Stimulated activated CD8-positive, alpha-beta memory T cell treated with anti-CD3 and anti-CD28 coated beads, Interleukin-7, amount 100 ng/mL, for 4 hours (primary cell): ENCODE measurements at places on chromosomes 11 and 22.

- DNase-seq, result no peak
These were observed 56.0 kb downstream of the ZNRF3 start for GRCh38 chr22:28939394-28939793.

- no peak for DNase-seq
These were observed 190.9 kb downstream of the KIRREL3 start for GRCh38 chr11:126809514-126810289.

DNA sequence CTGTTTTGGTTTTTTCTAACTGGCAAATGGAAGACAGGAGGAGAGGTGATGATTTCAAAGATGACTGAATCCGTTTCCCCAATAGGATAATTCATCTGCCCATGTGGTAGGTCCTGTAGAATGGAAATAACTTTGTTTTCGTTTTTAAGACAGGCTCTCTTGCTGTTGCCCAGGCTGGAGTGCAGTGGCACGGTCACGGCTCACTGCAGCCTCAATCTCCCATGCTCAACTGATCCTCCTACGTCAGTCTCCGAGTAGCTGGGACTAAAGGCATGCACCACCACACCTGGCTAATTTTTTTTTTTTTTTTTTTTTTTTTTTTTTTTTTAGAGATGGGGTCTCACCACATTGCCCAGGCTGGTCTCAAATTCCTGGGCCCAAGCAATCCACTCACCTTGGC is 77.4 kb upstream of the BIRC3 start:
- DNase-seq, result no peak

DNA sequence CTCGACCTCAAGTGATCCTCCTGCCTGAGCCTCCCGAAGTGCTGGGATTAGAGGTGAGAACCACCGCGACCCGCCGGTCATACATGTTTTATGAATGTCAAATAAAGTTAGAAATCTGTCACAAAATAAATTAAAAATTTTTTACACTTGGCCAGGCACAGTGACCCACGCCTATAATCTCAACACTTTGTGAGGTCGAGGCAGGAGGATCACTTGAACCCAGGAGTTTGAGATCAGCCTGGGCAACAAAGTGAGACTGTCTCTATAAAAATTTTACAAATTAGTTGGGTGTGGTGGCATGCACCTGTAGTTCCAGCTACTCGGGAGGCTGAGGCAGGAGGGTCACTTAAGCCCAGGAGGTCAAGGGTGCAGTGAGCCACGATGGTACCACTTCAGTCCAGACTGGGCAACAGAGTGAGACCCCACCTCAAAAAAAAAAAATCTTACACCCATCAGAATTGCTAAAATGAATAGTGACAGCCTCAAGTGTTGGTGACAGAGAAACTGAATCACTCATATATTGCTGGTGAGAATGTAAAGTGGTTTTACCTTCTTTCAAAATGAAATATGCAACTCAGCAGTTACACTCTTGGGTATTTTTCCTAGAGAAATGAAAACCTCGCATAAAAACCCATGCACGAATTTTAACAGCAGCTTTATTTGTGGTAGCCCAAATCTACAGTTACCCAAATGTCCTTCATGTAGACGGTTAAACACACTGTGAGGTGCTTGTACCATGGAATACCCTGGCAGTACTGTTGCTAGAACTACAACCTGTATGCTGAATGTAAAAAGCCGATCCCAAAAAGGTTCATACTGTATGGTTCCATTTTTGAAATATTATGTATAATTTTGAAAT is 55.4 kb downstream of the MED15 start:
- DNase-seq, result no peak

DNA sequence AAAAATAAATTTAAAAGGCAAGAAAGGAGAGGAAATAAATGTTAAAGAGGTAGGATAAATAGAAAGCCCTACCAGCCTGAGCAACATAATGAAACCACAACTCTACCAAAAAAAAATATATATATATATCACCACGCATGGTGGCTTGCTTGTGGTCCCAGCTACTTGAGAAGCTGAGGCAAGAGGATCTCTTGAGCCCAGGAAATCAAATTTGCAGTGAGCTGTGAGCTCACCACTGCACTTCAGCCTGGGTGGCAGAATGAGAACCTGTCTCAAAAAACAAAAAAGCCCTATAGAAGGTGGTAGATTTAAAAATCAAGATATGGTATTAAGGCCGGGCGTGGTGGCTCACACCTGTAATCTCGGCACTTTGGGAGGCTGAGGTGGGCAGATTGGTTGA is 10.5 kb downstream of the NUCB2 start:
- no peak for DNase-seq

DNA sequence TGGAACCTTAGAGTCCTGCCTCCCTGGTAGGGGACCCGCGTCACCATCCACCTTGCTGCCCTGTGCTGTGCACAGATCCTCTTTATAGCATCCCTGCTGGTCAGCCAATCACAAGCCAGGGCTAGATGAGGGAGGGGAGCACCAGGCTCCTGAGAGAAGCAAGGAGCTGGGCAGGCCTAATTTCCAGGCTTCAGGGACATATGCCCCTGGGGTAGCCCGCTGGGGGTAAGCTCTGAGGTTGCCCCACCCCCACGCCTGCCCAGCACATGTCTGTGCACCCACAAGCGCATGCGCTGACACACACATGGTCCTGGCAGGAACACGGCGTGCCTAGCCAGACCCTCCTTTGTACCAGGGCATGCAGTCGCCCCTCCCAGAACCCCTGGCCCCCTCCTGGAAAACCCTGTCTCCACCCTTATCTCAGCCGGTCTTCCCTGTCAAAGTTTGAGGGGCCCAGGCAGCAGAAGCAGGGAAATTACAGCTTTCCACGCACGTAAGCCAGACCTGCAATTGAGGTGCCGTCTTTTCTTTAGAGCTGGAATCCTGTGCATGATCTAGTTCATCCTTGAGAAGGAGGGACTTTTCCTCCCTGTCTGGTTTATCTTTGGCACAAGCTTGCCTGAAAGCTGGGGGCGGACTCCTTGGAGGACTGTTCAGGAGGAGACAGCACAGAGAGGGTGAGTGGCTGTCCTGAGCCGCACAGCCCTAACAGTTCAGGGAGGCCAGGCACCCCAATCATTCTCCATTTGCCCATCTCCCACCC is 2.1 kb downstream of the SSTR3 start:
- DNase-seq, result no peak

- DNase-seq, result no peak
These were observed 47.0 kb upstream of the ALKBH3 start for GRCh38 chr11:43833657-43834073.

GRCh38 chr22:24068717-24069297 is 57.7 kb downstream of the CABIN1 start:
- DNase-seq, result no peak

- no peak for DNase-seq
These were observed 276.2 kb upstream of the TRIM48 start for GRCh38 chr11:54985731-54986130.

- DNase-seq, result no peak
These were observed 190.2 kb downstream of the SWAP70 start for GRCh38 chr11:9853929-9854552.

- DNase-seq, result peak; percentile 40
These were observed 9.1 kb downstream of the SELENOO start for GRCh38 chr22:50209893-50210292.

DNA sequence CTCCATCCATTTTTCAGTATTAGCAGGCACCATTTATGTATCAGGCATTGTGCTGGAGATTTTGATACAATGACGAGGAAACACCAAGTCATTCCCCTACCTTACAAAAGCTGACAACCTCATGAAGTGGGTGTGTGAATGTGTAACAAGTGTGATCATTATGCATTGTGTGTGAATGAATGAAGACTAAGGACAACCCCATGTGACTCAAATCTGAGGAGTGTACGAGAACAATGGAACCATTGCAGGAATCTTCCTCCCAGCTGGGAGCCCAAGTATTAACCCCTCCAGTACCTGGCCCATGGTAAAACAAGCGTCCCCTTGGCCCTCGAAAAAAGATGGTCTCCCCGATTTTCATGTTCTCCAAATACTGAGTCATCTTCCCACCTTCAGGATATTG is 4.4 kb downstream of the CYB5R2 start:
- no peak for DNase-seq

GRCh38 chr11:117296881-117297280 is 5.7 kb downstream of the BACE1-AS start:
- DNase-seq, result no peak
